ENCODE measurements at places on chromosomes 6 and 20. TPM values are rescaled to one million over a fixed set of nuclear protein-coding genes. Genes with fewer than 3 reads are reported as not detected.

The UBE3D gene
- 3.6 TPM for total RNA-seq

The C6orf163 gene
- total RNA-seq, result 0.29 TPM

The C20orf202 gene
- not detected for total RNA-seq

- DNase-seq, result no peak
These were observed 567.4 kb upstream of the PTCHD4 start for GRCh38 chr6:48678390-48678789.

GRCh38 chr6:34597605-34598353 lies 41.6 kb upstream of the SPDEF start:
- no peak for DNase-seq

DNA sequence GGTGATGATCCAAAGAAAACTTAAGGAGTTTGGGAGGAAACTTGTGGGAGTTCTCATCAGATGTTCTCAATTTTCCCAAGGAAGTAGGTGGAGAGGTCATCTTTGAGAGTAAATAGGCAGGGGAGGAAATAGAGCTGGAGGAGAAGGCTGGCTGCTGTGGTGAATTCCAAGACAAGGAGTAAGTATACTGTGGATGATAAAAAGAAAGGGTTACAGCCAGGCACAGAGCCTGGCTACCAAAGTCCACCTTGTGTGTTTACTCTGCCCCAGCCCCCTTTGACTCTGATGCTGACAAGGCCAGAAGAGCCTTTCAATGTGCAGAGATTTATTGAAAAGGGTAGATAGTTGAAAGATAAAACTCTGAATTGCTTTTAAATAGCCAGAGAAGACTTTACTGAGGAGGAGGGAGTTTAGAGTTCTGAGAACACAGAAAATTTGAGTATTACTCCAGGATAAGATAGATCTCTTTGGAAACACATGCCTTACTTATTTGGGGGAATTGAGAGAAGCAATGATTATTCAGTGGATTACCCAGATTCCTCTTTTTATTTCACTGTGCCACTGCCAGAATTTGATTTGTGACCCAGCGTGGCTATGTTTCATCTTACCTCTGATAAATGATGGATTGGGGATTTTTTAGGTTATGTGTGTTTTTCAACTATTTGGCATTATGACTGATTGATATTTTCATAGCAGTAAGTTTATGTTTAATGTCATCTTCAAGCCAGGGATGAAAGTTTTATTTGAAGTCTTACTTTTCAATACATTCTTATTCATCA lies 182.6 kb upstream of the JAG1 start:
- DNase-seq, result no peak
